ENCODE measurements at places on chromosomes 7 and 10.

DNA sequence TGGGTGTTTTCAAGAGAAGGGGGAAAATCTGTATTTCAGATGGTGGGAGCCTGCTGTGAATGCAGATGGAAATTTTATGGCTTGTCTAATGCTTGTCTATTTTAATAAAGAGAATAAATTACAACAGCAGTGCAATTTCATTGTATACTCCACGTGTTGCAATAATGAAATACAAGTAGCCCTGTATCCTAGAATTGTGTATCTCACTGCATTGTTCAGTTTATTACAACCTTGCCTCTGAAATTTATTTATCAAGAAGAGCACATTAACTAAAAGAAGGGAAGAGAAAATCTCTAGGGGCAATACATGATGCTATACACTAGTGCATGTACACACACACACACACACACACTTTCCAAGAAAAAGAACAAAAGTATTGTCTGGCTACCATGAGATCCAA is 21.8 kb downstream of the ANK3 start:
- no peak for DNase-seq

DNA sequence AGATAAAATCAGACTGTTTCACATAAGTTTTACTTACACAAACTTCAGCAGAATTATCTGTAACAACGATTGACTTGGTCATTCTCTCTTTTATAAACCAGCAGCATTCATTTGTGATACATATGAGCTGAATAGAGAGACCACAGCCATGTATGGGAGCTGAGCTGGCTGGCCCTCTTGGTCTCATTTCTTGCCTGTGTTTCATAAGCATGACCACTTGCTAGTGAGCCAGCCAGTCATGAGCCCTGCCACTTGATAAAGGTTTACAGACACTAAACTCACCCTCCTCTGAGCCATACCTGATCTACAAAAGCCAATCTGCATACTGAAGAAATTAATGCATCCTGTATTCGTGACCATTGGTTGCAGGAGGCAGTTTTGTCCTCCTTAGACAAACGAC is 82.1 kb downstream of the PKD1L1 start:
- DNase-seq: no peak

- DNase-seq: no peak
These were observed 75.0 kb upstream of the ARMC3 start for GRCh38 chr10:22852712-22853353.

- no peak for DNase-seq
These were observed 7.6 kb downstream of the CUBN start for GRCh38 chr10:17122052-17122451.

- no peak for DNase-seq
These were observed 3.7 kb downstream of the EN2 start for GRCh38 chr7:155461631-155462030.

DNA sequence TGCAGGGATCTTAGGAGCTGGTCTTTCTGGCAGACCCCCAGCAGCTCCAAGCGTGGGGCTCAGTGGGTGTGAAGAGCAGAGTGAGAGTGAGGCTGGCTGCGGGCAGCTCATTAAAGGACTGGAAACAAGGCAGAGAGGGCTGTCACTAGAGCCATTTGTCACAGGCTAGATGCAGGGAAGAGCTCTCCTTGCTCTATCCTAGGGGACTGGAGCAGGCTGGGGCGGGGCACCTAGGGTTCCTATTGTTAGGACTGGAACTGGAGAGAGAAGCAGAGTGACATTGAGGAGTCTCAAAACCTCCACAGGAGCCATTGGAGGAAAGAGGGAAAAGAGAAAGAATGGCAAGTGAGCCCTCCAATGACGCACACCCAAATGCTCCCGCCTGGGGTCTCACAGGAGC is 772 bp upstream of the DDC start:
- no peak for DNase-seq

DNA sequence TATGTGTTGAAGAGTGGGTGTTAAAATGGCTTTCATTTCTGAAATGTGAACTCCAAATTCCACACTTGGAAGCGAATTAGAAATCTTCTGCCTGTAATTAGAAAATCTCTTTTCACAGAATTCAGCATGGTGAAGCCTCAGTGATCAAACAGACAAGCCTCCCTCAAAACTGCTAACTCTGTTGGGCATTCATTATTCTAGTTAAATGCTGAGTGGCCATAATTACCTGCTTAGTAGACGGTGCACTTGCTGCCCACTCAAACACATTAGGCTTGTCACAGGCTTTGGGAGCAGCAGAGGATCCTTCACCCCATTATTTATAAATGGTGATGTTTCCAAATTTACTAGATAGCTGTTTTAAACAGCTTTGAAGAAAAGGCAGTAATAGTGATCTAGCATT is 177.2 kb upstream of the PCLO start:
- DNase-seq: no peak

GRCh38 chr10:4588824-4589223 is 237.2 kb upstream of the AKR1E2 start:
- peak; percentile 17 for DNase-seq

DNA sequence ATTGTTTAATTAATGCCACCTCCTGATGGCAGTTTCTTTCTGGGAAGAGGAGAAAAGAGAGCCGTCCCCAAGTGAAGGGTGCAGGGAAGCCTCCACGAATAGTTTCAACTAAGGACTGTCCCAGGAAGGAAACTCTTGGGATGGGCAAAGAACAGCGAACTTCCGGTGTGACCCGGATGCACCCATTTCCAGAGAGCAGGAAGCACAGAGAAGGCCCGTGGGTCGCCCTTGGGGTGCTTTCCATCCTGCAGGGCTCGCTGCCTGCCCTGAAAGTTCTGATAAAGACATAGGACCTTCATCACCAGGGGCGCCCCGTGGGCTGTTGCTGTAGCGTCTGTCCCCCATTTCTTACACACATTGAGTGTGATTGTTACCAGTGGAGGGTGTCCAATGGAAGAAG is 27.0 kb downstream of the GTF2I start:
- DNase-seq: no peak

DNA sequence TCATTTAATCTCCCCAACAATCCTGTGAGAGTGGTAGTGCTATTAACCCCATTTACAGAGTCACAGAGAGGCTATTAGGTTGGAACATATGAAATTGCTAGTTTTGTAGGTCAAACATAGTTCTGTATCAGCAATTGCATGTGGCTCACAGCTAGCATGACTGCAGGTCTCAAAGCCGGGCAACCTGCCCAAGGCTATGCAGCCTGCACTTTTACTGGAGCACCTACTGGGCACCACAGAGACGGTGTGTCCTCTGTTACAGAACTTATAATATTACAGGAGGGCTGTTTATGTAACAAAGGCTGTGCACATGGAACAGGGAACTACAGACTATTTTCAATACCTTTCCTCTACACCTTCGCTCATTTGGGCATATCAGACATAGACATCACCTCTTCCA is 355.8 kb downstream of the RPS24 start:
- DNase-seq: no peak

DNA sequence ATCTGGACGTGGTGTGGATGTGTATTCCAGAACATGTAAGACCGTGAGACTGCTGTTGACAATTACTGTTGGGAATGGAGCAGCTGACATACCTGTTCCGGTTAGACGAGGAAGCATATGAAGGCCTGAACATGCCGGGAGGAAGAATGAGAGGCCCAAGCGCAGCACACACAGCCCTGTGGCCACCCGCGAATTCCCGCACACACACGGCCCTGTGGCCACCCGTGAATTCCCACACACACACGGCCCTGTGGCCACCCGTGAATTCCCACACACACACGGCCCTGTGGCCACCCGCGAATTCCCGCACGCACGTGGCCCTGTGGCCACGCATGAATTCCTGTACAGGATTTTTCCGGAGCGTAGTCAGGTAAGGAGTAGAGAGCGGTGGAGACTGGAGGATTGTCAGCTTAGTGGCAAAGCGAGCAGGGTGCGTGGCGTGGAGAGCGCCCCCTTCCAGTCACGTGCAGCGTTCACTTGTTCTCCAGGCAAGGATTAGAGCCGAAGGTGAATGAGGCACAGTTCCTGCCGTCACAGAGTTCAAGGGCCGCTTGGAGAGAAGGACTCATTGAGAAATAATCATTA is 9.5 kb upstream of the SUN1 start:
- no peak for DNase-seq

DNA sequence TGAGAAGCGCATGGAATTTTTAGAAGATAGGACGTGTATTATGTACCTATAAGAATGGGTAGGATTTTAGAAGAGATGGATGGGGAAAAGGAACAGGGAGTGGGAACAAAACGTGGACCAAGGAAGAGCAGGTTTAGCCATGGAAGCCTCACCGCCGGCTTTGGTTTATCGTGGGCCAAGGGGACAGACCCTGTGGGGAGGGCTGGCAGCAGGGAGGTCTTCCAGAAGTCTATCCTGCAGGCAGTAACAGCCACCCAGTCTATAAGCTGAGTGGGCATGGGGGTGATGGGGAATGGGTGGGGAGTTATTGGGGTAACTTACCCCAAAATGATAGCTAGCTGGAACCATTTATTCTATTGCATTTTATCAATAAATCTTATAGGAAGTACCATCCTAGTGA is 44.9 kb downstream of the IKZF1 start:
- no peak for DNase-seq

- DNase-seq: no peak
These were observed 36.0 kb downstream of the MALSU1 start for GRCh38 chr7:23335136-23335535.

- no peak for DNase-seq
These were observed 165.2 kb upstream of the PITRM1 start for GRCh38 chr10:3337741-3338140.

- peak; percentile 56 for DNase-seq
These were observed 24.0 kb downstream of the COL26A1 start for GRCh38 chr7:101386558-101387231.

DNA sequence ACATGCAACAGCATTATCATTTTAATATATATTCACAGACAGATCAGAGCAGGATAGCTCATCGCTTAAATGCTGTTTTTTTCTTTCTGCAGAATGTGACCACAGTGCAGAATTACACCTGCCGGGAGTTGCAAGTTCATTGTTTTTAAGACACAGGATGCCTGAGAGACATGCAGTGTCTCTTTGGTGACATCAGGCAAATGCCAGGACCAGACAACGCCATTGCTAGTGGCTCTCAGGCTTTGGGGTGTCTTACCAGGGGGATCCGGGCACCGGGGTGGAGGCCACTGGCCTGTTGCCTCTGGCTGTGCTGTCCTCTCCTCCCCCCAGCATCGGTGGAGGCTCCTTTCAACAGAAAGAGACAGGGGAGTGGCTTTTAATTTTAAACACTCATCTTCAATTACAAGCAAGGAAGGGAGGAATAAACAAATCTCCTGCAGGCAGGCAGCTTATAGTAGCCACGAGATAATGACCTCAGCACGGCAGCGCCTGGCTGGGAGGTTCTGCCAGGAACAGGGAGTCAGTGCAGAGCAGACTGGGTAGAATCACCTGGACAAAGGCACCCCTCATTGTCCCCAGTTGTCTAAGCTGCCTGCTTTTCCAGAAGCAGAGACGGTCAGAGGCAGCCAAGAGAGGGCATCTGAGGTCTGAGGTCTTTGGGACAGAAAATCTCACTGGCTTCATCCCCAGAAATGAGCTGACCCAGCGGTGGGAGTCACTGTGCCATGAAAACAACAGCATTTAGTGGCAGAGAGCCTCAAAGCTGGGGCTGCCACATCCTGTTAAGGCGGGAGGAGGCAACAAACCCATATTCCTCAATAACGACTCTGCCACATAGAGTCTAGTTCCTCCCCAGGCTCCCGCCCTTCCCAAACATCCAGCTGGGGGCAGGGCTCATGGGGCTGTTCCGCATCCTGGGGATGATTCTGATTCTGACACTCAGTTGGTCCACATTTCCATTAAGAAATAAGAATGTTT is 148.4 kb downstream of the TCERG1L start:
- no peak for DNase-seq

GRCh38 chr7:143013473-143013872 is 13.5 kb downstream of the OR9A2 start:
- no peak for DNase-seq

- no peak for DNase-seq
These were observed 73.2 kb upstream of the KLF6 start for GRCh38 chr10:3858051-3858845.

- DNase-seq: peak; percentile 92
These were observed 583.5 kb upstream of the SEMA3D start for GRCh38 chr7:85770332-85770731.

- no peak for DNase-seq
These were observed 66.9 kb upstream of the RHOBTB1 start for GRCh38 chr10:61010863-61011262.

GRCh38 chr10:80658068-80658467 is 120.4 kb downstream of the SH2D4B start:
- DNase-seq: no peak
